Muscle of arm (tissue), 14 donors: ENCODE measurements at places on chromosomes 3 and 15. TPM values are rescaled to one million over a fixed set of nuclear protein-coding genes. Genes with fewer than 3 reads are reported as not detected.

Gene NR1I2
- polyA plus RNA-seq = 0.45 TPM

Gene CCR8
- polyA plus RNA-seq = 0.19 TPM

Gene LYSMD2
- polyA plus RNA-seq = 6.3 TPM

Gene IL20RB
- polyA plus RNA-seq = 0.91 TPM

Gene IMPG2
- 1.1 TPM for polyA plus RNA-seq

Gene PLIN1
- 0.08 TPM for polyA plus RNA-seq

Gene PGBD4
- polyA plus RNA-seq = 1.6 TPM

Gene CLDN16
- 0.04 TPM for polyA plus RNA-seq

Gene BRK1
- not detected for polyA plus RNA-seq

Gene PLXNB1
- polyA plus RNA-seq = 16.7 TPM

Gene SLC12A8
- polyA plus RNA-seq = 0.47 TPM

Gene RTP3
- polyA plus RNA-seq = not detected

Gene INKA1
- 6.9 TPM for polyA plus RNA-seq

Gene ZNF860
- 1.4 TPM for polyA plus RNA-seq

Gene LIPH
- polyA plus RNA-seq = 0.41 TPM

Gene MNS1
- polyA plus RNA-seq = 6.1 TPM

Gene C2CD4B
- polyA plus RNA-seq = 0.85 TPM

Gene CHCHD6
- 5.7 TPM for polyA plus RNA-seq

Gene PRKAR2A
- polyA plus RNA-seq = 54.5 TPM

Gene SLCO2A1
- 6.4 TPM for polyA plus RNA-seq

Gene CHRNA3
- not detected for polyA plus RNA-seq

Gene HTR3E
- polyA plus RNA-seq = not detected

Gene SELENOK
- 31.2 TPM for polyA plus RNA-seq

Gene PIK3CA
- polyA plus RNA-seq = 25.6 TPM

Gene C3orf80
- 0.08 TPM for polyA plus RNA-seq

Gene POPDC2
- polyA plus RNA-seq = 10.6 TPM

Gene PLSCR4
- polyA plus RNA-seq = 13.3 TPM

Gene ZNF385D
- 25.7 TPM for polyA plus RNA-seq
